A172 (cell line): ENCODE measurements at places on chromosomes 2 and 18.

DNA sequence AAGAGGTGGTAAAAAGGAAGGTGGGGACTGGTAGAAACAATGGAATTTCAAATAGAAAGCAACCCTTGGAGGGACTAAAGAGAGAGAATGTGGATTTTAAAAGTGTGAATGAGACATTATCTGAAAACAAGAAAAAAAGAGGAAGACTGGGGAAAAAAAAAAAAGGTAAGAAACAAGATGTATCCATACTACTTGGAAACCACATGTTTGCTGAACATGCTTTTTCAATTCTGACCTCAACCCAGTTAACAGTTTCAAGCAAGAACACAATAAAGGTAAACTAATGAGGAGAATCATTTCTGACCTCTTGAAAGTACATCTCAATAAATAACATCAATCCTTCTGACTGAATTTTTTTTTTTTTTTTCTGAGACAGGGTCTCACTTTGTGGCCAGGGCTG is 2.6 kb downstream of the FARSB start:
- no peak for DNase-seq

- DNase-seq = no peak
Measured at GRCh38 chr2:184555352-184555751, 43.0 kb upstream of the ZNF804A start.

- no peak for DNase-seq
Measured at GRCh38 chr2:168064011-168064998, 183.1 kb downstream of the STK39 start.

- no peak for DNase-seq
Measured at GRCh38 chr2:30269771-30270145, 38.4 kb downstream of the LBH start.

DNA sequence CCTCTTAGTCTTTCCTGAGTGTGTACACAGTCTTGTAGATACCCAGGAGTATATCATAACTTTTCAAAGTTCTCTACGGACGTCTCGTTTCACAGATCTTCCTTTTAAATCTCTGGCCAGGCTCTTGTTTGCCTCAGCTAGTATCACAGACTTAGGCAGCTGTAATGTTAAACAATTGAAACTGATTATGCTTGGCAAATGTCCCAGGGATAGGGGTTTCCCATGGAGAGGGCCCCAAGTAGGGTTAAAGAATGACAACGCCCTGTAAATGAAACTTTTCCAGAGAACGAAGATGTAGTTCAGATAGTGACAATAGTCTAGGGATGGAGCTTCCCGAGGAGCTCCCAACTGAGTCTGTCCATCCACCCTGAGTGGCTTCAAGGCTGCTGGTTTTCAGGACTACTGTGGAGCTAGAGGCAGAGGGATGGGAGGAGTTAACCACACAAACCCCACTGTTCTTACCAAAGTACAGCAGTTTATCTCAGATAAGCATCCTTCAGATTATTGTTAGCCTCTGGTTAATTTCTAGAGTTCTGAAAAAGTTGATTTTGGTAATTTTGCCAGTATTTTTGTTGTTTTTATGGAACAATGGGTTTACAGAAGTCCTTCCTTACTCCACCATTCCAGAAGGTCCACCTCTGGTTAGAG is 9.1 kb downstream of the NEURL3 start:
- no peak for DNase-seq

GRCh38 chr2:73564986-73565385 is 77.2 kb downstream of the NAT8 start:
- no peak for DNase-seq

- DNase-seq = no peak
Measured at GRCh38 chr2:187307606-187308005, 140.4 kb downstream of the CALCRL start.

DNA sequence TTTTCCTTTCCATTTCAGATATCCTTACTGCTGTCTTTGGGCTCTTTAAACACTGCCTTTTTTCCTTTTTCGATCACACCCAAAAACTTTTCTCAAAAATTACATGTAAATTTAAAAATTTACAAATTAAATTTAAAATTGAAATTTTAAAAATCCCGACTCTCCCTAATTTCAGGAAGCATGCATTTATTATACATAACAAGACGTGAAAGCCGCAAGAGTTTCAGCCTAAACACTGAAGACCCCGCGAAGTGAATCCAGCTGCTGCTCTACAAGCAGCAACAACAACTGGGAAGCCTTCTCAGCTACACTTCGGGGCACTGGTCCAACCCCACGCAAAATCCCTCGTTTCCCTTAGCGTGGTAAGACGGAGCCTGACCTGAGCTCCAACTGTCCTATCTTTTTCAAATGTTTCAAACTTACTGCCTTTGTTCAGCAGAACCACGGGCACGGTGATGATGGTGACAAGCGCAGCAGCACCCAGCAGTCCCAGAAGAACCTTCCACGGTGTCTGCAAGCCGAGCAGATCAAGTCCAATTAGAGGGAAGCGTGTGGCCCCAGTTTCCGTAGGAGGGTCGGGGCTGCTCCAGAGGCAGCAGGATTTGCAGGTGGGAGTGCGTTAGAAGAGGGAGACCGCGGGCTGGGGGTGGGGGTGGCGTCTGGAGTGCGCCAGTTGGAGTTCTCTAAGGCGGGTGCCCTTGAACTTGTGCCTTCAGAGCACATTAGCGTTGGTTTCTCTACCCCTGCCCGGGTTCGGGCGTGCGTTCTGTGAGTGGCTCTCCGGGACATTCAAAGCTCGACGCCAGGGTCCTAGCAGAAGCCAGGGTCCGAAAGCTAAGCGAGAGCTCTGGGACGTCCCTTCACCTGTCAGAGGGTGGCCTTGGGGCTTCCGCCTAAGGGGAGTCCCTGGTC is 783 bp downstream of the DPP4 start:
- no peak for DNase-seq

- DNase-seq = no peak
Measured at GRCh38 chr2:238022594-238023157, 38.1 kb upstream of the SCLY start.

DNA sequence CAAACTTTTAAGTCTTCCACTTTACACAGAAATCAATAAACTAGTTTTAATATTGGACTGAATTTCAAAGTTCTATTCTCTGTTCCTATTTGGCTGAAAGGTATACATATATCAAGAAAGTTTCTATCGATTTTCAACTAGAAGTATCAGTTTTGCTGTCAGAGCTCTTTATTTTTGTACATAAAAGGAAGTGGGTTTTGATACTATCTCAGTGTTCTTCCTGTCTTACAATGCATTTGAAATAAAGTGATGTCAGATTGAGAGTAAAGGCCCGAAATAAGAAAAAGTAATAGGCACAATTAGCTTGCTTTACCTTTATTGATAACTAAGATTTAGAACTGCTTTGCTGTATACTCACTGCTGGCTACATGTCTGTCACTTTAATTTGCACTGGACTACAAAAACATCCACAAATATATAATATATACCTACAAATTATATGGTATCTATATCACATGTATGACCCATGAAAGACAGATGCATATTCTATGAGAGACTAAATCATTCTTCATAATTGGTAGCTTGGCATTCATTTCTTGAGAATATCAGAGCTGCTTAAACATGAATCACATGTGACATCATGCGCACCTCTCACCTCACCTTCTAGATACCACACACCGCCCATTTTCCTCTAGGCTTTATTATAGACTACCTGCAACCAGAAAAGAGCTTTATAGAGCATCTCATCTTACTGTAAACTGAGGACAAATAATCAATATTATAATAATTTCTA is 83.6 kb downstream of the ASXL2 start:
- DNase-seq = no peak

DNA sequence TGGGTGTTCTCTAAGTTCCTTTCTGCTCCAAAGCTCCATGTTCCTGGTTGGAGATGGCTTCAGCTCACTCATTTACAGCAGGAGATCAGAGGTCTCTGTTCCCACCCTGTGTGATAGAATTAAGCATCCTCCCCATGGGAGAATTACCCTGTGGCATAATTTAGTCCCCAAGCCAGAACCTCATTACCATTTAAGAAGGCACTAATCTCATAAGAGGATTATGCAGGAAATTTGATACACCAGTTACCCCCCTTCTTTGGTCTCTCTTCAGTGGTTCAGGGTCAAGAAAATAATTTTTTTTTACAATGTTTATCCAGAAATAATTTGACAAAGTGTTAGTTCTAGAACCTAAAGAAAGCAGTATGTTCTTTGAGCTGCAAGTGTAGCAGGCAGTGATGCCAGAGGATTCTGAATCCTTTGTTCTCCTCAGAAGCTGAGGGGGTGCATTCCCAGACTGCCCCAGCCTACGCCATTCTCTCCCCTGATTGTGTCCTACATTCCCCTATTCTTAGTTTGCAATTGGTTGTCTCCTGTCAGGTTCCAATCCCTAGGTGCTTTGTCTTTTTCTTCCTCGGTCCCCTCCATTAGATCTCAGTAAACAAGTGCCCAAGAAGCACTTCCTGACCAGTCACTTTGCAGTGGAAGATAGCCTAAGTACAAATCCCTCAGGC is 163.6 kb downstream of the PRKCE start:
- DNase-seq = no peak

DNA sequence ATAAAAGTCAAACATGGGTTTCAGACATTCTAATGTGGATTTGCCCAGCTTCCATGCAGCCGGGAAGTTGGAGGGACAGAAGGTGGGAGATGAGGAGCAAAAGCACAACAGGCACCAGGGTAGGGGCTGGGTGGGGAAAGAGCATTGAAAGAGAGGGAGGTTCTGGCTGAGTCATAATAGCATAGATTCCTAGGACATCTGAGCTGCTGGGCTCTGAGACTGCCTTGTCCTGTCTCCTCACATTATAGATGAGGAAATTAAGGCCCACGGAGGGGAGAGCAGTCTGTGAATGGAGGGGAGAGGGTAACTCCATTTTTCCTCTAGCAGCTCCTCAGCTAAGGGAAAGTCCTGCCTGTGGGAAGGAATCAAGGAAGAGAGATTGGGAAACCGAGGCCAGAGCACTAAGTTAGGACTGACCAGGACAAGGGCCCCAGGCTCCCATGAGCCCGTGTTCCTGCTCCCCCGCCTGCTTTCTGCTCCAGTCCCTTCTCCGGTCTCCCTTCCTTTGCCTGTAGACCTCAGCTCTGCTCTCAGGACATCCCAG is 26.2 kb downstream of the SH2D6 start:
- DNase-seq = no peak

DNA sequence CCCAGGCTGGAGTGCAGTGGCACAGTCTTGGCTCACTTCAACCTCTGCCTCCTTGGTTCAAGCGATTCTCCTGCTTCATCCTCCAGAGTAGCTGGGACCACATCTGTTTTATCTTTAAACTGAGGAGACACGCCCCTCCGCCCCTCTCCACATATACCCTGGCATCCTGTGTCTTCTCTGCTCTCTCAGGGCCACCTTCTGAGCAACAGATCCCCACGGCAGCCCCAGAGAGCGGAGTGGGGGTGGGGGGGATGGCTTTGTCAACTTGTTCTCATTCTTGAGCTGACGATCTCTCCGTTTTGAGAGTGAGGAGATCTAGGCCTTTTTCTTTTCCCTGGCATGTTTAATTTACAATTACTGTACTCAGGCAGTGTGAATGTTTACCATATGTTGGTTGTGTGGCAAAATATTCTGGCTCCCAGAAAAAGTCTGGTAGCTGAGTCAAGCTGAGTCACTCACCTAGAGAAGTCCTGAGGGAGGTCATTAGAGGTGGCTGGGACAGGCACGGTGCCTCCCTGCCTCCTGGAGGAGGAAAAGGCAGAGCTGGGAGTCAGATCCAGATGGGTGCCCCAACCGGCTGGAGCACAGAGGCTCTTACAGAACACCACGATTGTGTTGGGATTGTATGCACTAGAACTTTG is 19.5 kb upstream of the ID2 start:
- DNase-seq = peak; percentile 90

GRCh38 chr2:128298846-128299507 is 19.7 kb downstream of the HS6ST1 start:
- no peak for DNase-seq

GRCh38 chr2:8538531-8538930 is 143.3 kb upstream of the ID2 start:
- no peak for DNase-seq

DNA sequence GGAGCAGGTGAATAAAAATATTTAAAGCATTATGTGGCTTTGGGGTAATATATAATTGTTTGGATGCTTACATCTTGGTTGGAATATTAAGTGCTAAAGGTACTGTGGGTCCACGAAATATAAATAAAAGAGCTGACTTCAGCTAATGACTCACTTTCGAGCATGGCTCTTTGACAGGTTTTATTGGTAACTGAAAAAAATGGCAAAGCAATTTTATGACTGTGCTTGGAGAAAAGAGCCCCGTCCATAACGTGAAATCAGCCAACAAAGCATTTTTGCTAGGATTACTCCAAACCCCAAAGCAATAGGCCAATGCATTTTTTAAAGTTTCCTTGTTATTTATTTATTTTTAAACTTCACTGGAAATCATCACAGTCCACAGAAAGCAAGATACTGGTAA is 397.2 kb upstream of the CDH19 start:
- DNase-seq = no peak

GRCh38 chr2:29202819-29203495 is 87.7 kb downstream of the CLIP4 start:
- DNase-seq = no peak

- no peak for DNase-seq
Measured at GRCh38 chr2:114548151-114548550, 105.7 kb downstream of the DPP10 start.

DNA sequence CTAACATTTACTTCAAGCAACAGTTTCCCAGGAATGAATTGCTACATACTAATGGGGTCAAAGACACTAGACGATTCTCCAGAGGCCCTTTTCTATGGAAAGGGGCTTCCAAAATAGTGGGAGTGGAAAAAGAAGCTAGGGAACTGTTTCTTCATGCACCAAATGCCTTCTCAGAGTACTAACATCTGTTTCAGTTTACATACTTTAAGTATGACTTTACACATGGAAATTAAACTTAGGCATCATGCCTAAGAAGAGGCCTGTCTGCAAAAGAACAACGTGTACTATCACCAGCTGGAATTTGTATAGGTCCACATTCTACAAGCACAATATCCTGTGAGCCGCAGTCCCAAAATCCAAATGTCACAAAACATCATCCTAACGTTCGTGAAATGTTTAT is 29.4 kb upstream of the WDR75 start:
- no peak for DNase-seq

DNA sequence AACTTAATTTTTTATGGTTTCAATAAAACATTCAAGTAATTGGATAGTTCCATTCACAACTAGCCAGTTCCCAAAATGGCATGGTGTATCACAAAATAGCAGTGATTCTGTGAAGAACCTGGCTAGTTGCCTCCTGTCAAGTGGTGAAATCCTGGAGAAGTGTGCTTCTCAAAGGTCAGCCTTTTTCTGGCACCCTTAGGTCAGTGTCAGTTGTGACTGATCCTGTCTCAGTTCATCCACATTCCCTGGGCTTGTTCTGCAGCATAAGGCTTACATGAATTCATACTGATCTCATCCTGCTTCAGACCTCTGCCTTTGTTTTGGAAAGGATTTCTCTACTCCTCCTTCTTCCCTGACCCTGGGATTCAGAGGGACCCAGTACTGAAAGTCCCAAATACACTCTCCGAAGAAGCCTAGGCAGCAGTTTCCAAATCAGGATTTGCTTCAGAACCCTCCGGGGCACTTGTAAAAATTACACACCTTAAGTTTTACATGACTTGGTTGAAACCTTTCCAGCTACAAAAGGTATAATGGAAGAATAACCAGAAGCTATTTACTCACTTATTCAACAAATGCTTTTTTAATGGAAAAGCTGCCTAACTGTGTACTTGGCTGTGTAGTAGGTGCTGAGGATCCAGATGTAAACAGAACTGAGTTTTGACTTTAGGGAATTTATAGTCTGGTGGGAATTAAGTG is 11.0 kb downstream of the MAP3K20 start:
- DNase-seq = no peak
